ENCODE measurements at places on chromosomes 3 and 15.

GRCh38 chr3:184688251-184688881, 23.5 kb downstream of the MAGEF1 start:
- no peak for DNase-seq

GRCh38 chr15:48273049-48273448, 58.2 kb upstream of the DUT start:
- no peak for DNase-seq

GRCh38 chr3:63588895-63589294, 63.6 kb upstream of the SNTN start:
- no peak for DNase-seq

DNA sequence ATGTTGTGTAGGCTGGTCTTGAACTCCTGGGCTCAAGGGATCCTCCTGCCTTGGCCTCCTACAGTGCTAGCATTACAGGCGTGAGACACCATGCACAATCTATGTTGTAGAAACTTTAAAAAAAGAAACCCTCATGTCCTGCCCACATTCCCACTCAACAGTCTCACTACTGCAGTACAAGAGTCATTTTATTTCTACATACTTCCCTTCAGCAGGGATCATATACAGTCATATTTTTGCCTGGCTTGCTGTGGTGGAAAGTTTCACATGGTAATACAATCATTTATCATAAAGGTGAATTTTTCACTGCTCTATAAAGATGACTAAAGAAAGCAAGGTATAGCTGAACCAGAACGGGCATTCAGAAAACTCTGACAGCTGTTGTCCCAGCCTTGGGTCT, 53.8 kb upstream of the PIK3CB start:
- DNase-seq = no peak

- DNase-seq = no peak
Measured at GRCh38 chr3:100216713-100217112, 44.1 kb upstream of the TBC1D23 start.

DNA sequence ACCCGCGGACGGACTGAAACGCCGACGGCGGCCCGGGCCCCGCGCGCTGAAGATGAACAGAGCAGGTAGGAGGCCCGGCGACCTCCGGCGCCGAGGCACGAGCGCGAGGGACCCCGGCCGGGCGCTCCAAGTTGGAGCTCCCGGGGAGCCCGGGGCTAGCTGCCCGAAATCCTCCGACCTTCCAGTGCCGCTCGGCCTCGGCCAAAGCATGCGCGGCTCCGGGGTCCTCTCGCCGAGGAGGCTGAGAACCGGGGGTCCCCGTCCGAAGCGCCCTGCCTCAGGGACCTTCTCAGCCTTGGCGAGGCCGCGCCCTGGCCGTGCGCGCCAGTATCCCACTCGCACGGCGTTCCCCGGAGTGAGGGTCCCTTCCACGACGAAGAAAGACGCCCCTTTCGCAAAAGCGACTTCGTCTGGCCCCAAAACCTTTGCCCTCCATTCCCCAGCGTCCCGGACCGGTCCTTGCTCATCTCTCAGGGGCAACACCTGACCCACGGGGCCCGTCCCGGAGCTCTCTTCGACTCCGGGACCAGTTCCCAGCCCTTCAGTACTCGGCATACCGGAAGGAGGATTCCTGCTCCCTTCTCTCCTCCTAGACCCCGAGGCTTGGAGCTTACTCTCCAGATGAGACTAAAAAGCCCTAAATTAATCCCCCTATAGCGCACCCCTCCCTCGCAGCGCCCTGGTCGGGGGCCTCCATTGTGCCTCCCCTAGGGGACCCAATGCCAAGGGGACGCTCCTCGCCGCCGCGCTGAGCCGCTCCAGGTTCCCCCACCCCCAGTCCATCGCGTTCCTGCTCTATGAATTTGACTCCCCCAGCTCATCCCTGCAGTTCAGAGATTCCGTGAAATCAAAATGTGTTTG, 7.7 kb upstream of the FGD5 start:
- DNase-seq = no peak

- peak; percentile 73 for DNase-seq
Measured at GRCh38 chr3:53846134-53846850, at the start of the genes CHDH and IL17RB. Gene CHDH (minus strand): TSS chr3:53846419. CDS start chr3:53824008, 22,411 bp downstream. Gene IL17RB (plus strand): TSS chr3:53846568. CDS start chr3:53846589, 21 bp downstream.

DNA sequence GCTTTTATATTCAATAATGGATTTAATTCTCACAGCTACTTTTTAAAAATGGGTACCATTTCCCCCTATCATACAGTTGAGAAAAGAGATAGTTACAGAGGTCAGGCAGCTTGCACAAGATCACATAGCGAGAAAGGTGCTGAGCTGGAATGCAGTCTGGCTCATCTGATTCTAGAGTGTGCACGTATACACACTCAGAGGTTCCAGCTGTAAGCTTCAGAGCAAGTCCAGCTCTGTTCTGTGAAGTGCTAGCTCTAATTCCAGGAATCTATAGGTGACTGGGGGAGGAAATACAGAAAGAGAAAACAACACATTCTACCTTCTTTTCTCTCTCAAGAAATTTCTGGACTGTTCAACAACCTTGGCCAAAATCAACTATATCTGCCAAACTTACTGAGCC, 318.7 kb downstream of the FOXP1 start:
- DNase-seq = no peak

- DNase-seq = no peak
Measured at GRCh38 chr15:60494108-60494507, 15.2 kb upstream of the ICE2 start.

DNA sequence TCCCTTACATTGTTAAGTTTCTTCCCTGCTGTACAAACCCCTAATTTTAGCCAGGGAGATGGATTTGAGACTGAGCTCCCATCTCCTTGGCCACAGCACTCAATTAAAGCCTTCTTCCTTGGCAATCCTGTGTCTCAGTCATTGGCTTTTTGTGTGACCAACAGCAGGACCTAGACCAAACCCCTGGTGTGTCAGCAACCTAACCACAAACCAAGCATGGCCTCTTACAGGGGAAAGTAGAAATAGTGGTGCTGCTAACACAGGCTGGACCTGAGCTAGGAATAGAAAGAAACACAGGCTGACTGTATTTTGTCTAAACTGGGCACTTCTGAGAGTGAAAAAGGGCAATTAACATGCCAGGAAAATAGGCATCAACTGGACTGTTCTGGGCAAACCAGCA, 37.9 kb downstream of the PPCDC start:
- DNase-seq = peak; percentile 50

GRCh38 chr3:52771334-52771681, 568 bp upstream of the NEK4 start:
- DNase-seq = no peak

DNA sequence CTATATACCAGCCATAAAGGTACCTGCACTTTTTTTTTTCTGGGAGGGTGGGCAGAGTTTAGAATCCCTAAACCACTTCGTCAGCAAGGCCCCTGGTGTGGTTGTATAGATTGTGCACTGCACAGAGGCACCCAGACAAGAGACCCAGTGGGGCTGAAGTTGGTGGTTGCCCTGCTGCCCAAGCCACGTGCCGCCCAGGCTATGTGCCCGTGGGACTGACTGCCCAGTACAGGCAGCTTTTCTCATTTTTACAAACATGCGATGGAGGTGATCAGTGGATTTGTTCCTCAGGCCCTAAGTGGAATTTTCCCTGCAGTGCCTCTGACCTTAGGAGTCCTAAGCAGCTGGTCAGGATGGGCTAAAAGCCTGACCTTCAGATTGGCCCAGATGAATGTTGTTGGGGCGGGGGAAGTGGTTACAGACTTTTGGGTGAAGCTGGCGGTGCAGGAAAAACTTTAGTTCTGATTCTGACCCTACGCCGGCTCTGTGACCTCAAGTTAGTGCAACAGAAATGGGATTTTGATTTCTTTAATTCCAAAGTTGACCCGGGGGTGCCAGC, 34.9 kb upstream of the LIMD1 start:
- DNase-seq = no peak

GRCh38 chr3:148911592-148911991, 46.5 kb downstream of the CPA3 start:
- DNase-seq = no peak

GRCh38 chr3:134252766-134253165, 2.1 kb upstream of the RYK start:
- no peak for DNase-seq

DNA sequence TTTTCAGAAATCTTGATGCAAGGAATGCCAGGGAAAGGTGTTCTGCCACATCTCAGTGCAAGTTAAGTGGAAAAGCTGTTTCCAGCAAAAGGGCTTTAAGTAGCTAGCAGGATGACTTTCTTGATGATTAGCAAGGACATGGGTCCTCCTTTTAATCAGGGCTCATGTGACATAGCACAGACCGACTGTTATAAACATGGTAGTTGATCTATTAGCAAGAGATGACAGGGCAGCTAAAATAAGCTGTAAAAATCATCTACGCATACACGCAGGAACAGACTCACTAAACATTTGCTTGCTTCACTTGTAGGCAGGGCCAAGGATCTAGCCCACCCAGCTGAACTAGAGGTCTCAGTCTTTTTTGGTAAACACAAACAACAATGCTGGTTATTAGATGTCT, 69.0 kb downstream of the GOLIM4 start:
- DNase-seq = no peak

DNA sequence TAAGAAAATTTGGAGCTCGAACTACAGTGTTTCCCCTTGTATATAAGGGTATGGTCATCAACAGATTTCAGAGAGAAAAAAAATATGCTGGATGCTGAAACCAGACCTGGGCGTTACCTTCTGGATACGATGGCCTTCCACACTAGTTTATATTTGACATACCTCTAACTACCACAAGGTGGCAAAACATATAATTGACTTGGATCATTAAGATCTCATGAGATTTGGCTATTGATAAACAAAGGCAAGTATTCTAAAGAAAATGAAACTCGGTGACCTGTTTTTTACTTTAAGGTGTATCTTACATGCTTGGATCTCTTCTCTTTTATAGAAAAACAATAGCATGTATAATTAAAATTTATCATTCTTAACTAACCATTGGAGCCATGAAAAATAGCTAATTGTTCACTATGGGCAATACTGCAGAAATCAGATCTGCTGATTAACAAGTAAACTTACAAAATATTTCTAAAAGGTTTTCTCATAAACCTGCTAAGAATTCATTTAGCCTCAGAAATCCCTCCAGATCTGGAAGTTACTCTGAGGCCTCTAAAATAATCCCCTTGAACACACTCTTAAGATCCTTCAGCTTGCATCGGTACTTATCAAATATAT, 300.6 kb upstream of the KCNH8 start:
- DNase-seq = peak; percentile 15

GRCh38 chr3:169497567-169498257, 165.8 kb downstream of the MECOM start:
- DNase-seq = no peak

GRCh38 chr15:43376017-43376705, 5.3 kb downstream of the TUBGCP4 start:
- DNase-seq = peak; percentile 47

DNA sequence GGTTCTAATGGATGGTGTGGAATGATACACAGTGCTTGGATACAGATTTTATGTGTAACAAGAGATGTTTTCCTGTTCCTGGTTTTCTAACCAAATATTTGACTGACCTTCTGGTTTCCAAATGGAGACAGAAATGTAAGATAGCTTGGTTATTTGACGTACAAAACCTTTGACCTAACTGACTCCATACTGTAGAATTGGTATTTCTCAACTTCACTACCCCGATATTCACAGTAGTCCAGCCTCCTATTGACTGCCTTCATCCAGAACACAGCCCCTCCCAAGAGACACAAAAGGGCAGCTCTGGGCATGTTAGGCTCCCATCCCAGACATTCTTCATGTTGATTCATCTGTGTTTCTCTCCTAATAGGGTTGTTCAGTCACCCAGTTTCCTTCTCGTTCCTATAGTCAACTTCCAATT, 33.4 kb downstream of the MYO1E start:
- DNase-seq = no peak

DNA sequence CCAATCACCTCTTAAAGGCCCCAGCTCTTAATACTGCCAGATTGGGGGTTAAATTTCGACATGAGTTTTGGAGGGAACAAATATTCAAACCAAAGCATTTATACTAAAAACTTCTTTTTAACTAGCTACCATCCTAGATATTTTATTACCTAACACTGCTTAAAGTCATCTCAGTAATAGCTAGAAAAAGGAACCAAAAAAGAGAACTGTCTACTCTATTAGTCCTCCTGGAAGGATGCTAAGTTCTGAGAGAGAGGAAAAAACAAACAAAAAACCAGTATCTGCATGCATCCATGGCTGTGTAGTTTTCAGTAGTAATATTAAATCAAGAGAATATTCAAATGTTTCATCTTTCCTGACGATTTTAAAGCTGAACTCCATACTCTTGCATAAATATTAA, 5.8 kb downstream of the CPOX start:
- DNase-seq = no peak

DNA sequence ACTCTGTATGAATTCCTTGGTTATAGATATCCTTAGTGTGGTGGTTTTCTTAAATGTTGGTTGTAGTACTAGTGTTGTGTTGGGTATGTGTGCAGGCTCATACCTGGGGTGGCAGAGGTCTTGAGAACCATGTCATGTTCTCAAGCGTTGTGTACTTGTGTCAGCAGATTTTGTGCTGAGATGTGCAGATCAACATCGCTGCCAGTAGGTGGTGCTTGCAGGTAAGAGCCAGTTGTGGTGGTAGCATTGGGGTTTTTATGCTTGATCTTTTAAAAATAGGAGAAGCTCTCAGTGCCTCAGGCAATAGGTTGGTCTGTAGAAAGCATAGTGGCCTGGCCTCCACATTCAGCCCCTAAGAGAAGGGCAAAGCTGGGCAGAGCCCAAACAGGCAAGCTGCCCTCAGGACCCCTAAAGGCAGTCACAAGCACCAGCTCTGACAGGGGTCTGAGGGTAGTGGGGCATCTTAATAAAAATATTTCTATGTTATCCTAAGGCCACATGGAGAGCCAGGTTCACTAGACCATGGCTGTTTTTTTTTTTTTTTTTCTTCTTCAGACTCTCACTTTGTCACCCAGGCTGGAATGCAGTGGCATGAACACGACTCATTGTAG, 164.0 kb downstream of the IL20RB start:
- DNase-seq = peak; percentile 47

- no peak for DNase-seq
Measured at GRCh38 chr3:89434621-89435380, 327.4 kb downstream of the EPHA3 start.

DNA sequence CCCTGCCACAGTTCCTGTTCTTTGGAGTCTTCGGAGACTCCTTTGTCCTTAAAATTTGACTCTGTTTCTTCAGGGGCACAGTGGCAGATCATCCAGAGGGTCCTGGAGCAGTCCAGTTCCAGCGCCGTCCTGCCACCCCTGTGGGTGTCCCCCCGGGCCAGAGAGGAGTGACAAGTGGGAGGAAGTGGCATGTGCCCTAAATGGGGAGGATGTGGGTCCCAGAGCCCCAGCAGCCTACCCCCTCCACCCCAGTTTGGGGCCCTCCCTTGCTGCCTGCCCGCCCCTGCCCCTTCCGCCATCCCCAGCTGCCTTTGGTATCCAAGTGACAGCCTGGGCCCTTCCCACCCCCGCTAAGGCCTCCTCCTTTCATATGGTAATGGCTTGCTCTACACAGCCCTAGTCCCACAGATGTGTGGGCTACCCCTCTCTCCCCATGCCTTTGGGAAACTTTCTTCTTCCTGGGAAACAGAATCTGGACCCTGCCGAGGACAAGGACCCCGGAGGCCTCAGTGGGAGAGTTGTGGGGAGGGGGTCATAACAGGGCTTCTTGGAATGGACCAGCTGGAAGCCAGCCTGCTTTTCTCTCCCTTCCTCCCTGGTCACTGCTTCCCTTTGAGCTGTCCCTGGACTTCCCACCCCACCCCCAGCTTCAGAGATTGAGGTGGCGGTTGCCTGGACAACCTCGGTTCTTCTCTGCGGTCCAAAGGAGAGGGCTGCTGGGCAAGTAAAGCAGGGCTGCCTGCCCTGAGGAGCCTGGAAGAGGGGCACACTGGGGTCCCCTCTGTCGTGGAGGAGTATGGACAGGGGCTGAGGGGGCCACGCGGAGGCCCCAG, 43.2 kb downstream of the KLHL25 start:
- DNase-seq = no peak

- no peak for DNase-seq
Measured at GRCh38 chr3:187014417-187014864, 84.1 kb downstream of the ST6GAL1 start.

Measured in GM13977 (cell line).